ENCODE measurements at places on chromosomes 7 and 10. TPM values are rescaled to one million over a fixed set of nuclear protein-coding genes. Genes with fewer than 3 reads are reported as not detected.

Gene CDK1
- 191 TPM for total RNA-seq

Gene WDR86
- total RNA-seq, result not detected

Gene PDLIM1
- total RNA-seq, result 55.3 TPM

Gene TRPV5
- total RNA-seq, result not detected

Gene ABCC2
- 6.1 TPM for total RNA-seq

Gene CLRN3
- total RNA-seq, result not detected

Gene MSS51
- total RNA-seq, result 0.10 TPM

Gene MSMB
- not detected for total RNA-seq

Gene CUEDC2
- total RNA-seq, result 50.9 TPM

Gene PON1
- total RNA-seq, result not detected

Gene HOXA3
- total RNA-seq, result 0.86 TPM

DNA sequence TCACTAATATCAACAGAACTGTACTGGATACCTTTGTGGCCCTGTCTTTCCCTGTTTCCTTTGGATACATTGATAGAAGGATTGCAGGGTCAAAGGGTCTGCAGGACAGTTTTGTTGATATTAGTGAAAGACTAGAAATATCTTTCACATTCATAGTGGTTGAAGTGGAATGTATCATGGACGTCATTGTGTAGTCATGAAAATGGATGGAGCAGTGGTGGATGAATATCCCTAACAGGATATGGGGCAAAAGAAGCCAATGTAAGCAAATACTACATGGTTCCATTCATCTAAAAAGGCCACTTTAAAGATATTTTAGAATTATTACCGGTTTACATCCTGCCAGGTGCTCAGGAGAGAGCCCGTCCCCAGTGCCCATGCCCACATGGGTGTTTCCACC is 23.8 kb downstream of the PALD1 start:
- DNase-seq, result no peak

DNA sequence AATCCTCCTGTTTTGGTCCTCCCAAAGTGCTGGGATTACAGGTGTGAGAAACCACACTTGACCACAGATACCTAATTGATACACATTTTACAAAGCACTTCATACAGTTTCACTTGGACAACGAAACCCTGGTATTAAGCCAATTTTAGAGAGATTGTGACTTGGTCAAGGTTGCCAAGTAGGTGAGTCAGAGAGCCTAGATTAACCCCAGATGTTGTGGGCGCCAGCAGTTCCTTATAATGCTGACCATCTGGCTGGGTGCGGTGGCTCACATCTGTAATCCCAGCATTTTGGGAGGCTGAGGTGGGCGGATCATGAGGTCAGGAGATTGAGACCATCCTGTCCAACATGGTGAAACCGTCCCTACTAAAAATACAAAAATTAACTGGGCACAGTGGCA is 4.9 kb upstream of the PHKG1 start:
- peak; percentile 81 for DNase-seq

- DNase-seq, result peak; percentile 87
These were observed 1.1 kb downstream of the WASL start for GRCh38 chr7:123747620-123748141.

- DNase-seq, result peak; percentile 38
These were observed 2.0 kb downstream of the NRP1 start for GRCh38 chr10:33332183-33333065.

- no peak for DNase-seq
These were observed 14.7 kb downstream of the NEUROG3 start for GRCh38 chr10:69558559-69558958.

DNA sequence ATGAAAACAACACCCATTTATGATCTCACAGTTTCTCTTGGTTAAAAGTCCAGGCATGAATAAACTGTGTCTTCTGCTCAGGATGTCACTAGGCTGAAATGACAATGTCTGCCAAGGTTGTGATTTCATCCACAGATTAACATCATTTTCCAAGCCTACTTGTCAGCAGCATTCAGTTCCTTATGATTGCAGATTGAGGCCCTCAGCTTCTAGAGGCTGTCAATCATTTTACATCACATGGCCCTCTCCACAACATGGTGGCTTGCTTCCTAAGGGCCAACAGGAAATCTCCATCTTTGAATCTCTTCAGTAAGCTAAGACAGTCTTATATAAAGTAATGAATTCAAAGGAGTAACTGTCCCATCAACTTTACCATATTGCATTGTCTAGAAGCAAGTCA is 377.6 kb downstream of the ANKRD7 start:
- no peak for DNase-seq

GRCh38 chr7:93913197-93913596 is 6.8 kb downstream of the GNGT1 start:
- DNase-seq, result no peak

GRCh38 chr10:68133523-68133922 is 24.2 kb downstream of the MYPN start:
- DNase-seq, result peak; percentile 80

- no peak for DNase-seq
These were observed 34.0 kb downstream of the GATA3 start for GRCh38 chr10:8088504-8088903.

DNA sequence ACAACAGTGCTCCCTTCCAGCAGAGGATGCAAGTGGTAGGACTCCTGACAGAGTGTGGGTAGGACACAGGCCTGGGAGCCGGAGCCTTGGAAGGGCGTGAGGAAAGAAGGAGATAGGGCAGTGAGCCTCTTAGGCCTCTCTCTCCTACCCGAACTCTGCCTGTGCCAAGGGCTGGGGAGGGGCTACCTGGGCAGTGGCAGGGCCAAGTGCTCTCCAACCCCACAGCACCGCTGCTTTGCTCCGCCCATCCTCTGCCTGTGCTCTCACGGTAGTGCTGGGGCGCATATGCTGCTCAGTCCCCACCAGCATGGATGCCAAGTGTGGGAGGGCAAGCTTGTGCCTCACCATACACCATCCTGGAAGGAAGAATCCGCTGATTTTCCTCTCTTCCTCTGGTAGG is 7.5 kb downstream of the FAM131B start:
- no peak for DNase-seq

DNA sequence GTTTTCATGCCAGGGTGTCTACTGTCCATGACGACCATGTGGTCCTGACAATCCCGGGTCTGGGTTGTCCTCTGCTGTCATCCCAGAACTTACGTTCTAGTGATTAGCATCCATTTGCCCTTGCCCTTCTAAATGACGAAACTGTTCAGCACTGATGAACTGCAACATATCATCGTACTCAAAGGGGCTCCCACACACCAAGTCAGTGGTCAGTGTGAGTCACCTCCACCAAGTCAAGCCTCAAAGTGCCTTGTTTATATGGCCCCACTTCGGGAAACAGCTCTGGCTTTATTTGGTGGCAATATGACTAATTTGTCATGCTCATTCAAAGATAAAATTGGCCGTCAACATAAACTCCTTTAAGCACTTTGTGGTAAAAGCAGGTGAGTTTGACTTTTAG is 110.7 kb downstream of the FRMD4A start:
- peak; percentile 88 for DNase-seq

DNA sequence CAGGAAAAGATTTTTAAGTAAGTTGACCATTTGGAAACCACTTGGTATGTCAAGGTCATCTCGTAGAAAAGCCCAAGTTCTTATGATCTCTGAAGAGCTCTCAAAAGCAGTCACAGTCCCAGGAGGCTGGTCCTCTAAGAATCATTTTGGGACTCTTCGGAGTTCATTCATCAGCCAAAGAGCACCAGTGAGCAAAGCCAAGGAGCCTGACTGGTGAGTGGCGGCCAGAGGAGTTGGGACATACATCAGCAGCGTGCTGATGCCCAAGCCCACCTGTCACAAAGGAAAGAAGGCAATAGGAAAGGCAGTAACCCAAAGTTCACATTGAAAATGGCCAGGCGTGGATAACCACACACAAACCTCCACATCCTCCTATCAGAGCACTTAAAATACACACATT is 17.5 kb downstream of the COX15 start:
- no peak for DNase-seq

GRCh38 chr10:44242826-44243225 is 142.1 kb downstream of the CXCL12 start:
- DNase-seq, result no peak

DNA sequence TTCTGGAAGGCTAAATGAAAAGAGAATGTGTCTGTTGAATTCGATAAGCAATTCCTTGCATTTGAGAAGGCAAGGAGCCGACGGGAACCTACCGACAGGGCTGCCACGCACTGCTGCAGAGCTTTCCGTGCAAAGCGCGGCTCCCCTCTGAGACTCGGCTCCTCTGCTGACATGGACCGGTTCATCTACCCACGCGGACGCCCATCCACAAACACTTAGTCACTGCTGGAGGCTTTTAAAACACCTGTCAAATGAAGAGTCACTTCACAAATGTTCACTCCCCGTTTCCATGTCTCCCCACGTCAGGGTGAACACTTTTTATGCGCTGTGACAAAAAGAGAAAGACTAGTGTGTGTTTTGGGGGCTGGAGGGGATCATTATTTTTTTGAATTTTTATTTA is 32.0 kb downstream of the AMZ1 start:
- no peak for DNase-seq

- no peak for DNase-seq
These were observed 11.4 kb downstream of the ATG9B start for GRCh38 chr7:151012911-151013347.

- no peak for DNase-seq
These were observed 17.7 kb downstream of the LDB1 start for GRCh38 chr10:102102421-102102820.

- no peak for DNase-seq
These were observed 673 bp downstream of the OPN1SW start for GRCh38 chr7:128774921-128775320.

- DNase-seq, result peak; percentile 23
These were observed 78.8 kb downstream of the ELMO1 start for GRCh38 chr7:37369906-37370305.

DNA sequence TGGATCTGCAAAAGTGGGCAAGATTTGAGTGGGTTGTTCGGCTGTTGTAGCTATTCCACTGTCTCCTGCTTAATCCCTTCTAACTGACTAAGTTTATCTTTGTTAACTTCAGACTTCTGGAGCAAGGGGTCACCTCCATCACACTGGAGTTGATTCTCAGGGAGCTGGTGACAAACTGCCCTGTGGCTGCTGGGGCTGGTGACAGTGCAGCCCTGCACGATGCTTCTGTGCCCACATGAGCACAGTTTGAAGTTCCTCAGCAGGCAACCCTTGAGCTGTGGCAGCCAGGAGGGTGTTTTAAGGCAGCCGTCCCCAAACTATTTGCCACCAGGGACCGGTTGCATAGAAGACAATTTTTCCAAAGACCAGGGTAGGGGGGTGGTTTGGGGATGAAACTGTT is 40.5 kb downstream of the ADRB1 start:
- no peak for DNase-seq

DNA sequence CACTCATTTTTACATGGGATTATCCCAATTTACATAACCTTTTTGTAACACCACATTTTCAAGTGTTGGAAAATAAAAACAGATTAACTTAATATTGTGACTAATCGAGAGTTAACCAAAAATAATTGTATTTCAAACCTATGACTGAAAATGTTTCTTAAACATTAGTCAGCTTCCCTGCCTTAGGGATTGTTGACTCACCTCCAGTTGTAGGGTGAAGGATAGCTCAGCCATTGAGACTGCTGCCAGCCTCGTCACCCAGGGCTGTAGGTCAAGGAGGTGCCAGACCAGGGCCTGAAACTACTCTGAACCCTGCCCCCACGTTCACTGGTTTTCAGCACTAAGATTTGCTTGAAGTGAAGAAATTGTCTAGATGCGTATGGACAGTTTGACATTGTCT is 351.2 kb downstream of the GFRA1 start:
- peak; percentile 83 for DNase-seq

DNA sequence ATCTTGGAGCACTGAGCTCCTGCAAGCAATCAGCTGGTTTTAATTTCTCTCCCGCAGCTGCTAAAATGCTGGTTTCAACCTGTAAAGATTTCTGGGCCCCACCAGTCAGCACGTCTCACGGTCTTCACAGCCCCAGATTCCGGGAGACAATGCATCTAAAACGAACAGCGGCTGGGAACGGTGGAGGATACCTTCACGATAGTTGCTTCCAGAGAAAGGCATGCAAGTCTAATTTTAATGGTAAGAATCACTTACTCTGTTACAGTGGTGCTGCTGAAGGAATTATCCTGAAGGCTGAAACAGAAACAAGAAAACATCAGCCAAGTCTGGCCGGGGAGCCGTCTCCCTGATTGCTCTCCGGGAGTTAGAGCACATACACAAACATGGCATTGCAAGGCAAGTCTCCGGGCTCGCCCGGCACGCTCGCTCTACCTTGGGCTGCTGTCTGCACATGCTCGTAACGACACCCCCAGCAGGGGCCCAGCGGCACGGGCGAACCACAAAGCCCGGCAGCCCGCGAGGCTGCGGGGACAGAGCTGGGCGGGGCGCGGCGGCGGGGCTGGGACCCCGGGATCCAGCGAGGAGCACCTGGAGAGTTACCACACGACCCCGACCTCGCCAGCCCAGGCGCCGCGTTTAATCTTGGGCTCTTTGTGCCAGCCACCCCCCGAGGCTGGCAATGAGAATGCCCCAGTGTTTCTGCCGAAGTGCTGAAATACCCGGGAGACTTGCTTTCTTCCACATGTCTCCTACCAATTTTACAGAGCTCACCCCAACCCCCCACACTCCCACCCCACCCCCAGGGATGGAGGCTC is at the start of gene FAM13C:
TSS of gene FAM13C (minus strand) at position 406 of the 815 bp plus-strand sequence. CDS start at position 317, 89 bp downstream.
- peak; percentile 68 for DNase-seq

GRCh38 chr10:24430591-24430990 is 221.7 kb downstream of the KIAA1217 start:
- DNase-seq, result no peak

DNA sequence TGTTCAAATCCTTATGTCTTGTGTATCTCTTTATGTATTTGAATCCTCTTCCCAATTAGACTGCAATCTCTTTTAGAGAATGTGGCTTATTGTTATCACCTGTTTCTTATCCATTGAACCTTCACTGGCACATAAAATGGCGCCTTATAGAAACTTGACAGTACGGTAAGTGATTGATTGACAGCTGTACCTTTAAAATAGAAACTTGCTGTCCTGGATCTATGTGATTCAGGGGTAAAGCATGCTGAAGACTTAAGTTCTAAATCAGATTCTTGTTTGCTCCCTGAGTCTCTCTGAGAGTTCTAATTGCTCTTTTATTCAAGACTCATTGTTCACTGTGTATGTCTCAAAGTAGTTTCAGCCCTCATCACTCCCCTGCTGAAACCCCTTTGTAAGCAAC is 91.3 kb downstream of the CACNB2 start:
- DNase-seq, result no peak

GRCh38 chr7:44962483-44963251 is 16.1 kb downstream of the MYO1G start:
- DNase-seq, result peak; percentile 46

GRCh38 chr7:66776800-66777442 is 36.4 kb downstream of the RABGEF1 start:
- no peak for DNase-seq

All from M059J (cell line).